CD4-positive, alpha-beta T cell (primary cell): ENCODE measurements at places on chromosomes 16 and 17. TPM values are rescaled to one million over a fixed set of nuclear protein-coding genes. Genes with fewer than 3 reads are reported as not detected.

DNA sequence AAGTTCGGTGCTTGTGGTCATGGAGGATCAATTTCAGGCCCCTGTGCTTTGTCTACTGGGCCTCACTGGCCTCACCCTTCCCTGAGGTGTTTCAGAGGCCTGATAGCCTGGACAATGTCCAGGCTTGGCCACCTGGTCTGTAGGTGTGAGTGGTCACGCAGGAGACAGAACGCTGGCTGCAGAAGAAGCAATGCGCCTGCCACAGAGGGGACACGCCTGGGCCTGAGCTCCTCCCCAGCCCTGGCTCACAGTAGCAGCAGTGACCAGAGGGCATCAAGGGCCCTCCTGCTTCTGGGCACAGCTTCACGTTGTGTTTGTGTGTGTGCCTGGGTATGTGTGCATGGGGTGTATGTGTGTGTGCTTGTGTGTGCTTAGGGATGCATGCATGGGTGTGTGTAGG, 1.9 kb upstream of the PITPNM3 start:
- no peak for DNase-seq

DNA sequence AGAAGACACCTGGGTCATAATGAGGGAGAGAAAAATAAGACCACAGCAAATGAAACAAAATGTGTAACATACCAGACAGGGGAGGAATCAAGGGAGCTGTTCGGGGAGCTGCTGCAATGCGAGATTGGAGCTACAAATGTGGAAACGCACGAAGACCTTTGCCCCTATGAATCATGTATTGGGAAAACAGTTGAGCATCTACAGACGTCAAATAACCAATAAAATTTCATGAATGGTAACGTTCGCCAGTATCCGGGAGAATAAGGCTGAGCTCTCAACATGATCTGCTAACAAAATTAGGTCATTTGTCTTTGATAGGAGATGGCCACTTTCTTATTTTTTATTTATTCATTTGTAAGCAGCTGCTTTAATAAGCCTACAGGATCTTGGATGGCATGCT, 486.2 kb upstream of the RBFOX1 start:
- no peak for DNase-seq

DNA sequence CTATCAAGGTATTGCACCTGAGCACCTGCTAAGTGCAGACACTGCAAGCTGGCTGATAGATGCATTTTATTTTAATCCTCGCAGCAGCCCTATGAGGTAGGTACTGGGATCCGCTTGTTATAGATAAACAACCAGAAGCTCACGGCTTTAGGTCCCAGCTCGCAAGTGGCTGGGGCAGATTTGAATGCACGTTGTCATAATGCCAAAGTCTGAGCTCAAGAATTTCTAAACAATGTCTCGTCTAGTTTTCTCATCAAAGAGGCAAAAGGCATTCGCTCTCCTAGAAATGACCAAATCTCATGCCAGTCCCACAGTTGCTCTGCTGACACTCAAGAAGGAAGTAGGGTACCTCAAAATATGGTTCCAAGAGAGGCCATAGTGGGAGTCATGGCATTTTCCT, 20.5 kb downstream of the SOX9 start:
- no peak for DNase-seq

DNA sequence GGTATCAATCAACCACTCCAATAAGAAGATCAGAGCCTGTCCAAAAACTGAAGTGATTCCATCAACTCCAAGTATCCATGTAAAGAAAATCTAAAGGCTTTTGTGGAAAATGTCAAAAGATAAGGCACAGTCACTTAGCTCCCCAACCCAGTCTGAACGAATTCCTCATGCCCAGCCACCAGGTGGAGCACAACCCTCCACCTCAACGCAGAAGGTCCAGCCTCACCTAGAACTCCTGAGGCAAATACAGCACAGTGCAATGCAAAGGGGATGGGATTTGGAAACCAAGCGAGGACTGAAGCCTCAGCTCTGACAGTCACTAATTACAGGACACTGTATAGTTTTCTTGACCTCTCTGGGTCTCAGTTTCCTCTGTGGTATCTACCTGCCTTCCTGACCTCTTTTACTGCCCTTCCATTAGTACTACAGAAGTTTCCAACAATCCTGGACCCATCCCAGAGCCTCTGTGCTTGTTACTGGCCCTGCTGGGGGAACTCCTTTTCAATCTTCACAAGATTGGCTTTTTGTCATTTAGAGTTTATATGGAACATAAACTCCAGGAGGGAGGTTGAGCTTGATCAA, 2.0 kb downstream of the NCBP3 start:
- DNase-seq = peak; percentile 41

- no peak for DNase-seq
Observed at GRCh38 chr17:48546137-48546923, 1.4 kb upstream of the HOXB2 start.

Gene EFCAB13
- 13.5 TPM for total RNA-seq

DNA sequence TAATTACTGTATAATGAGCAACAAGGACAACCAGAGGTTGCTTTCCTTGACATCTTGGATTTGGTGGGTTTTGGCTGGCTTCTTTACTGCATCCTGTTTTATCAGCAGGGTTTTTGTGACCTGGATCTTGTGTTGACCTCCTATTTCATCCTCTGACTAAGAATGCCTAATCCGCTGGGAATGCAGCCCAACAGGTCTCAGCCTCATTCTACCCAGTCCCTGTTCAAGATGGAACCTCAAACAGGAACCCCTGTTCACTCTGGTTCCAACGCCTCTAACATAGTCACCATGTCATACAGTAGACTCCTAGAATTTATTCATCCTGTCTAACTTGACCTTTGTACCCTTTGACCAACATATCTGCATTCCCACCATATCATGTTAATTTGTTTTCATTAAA, 183.8 kb upstream of the SOX9 start:
- no peak for DNase-seq

DNA sequence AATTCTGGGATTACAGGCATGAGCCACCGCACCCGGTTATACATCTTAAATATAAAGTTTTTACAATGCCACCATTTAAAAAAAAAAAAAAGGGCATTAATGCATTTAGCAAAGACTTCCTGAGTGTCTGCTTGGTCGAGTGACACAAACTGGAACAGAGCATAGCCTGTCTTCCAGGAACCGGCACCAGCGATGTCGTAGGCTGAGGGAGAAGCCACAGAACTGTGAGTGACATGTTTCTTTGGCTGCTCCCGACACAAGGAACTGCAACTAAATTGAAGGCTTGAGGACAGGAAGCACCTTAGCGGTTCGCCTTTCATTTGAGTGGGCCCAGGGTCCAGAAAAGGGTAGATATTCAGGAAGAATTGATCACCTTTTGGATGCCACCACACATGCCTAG, 717.8 kb downstream of the MAF start:
- no peak for DNase-seq

Gene MYOCD
- total RNA-seq = not detected

Gene CCR7
- 170 TPM for total RNA-seq

DNA sequence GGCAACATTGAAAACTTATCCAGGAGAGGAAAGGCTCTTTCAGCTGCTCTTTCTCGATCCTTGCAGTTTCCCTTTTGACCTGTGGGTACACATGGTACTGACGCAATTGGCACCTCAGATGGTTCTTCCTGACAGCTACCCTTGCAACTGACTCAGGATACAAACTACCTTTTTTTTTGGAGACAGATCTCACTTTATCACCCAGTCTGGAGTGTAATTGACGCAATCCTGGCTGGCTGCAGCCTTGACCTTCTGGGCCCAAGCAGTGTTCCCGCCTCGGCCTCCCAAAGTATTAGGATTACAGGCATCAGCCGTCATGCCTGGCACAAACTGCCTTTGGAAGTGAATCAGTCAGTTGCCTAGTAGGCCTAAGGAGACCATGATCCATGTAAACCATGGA, 607.2 kb downstream of the WWOX start:
- no peak for DNase-seq

GRCh38 chr17:45291171-45291805, 25.5 kb downstream of the MAP3K14 start:
- DNase-seq = no peak

Gene OXLD1
- 24.6 TPM for total RNA-seq
